ENCODE measurements at places on chromosomes 4 and X.

DNA sequence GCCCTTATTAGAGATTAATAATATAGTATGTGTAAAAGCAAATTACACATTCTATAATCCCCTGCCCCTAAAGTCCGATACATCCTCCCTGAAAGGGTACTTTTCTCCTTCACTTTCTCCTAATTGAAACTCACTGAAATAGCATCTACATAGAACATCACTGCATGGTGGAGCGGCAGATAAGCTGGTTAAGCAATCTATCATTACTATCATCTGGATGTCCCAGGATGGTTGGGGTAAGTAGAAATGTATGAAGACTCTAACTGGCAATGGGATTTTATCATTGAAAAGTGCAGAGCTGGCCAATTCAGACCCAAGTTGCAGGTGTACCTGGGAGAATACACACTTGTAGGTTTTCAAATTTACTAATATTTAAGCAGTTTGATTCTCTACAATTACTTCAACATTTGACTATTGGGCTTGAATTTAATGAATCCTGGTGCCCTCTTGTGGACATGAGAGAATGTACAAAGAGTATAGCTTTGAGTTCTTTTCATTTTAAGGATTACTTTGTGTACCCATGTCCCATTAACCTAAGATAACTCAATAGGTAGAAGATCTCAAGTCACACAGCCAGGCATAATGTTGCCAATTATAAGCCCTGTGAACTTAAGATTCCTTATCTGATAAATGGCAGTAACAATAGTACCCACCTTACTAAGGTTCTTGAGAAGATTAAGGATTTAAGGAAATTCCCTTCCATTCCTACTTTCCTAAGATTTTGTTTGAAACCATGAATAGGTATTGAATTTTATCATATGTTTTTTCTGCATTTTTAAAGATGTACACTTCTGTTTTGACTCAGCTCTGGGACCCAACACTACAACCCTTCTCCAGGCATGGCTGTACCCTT is 69.8 kb downstream of the SHROOM3 start:
- ATAC-seq: no peak

GRCh38 chr4:163087805-163088204 is 78.9 kb downstream of the NAF1 start:
- no peak for ATAC-seq

DNA sequence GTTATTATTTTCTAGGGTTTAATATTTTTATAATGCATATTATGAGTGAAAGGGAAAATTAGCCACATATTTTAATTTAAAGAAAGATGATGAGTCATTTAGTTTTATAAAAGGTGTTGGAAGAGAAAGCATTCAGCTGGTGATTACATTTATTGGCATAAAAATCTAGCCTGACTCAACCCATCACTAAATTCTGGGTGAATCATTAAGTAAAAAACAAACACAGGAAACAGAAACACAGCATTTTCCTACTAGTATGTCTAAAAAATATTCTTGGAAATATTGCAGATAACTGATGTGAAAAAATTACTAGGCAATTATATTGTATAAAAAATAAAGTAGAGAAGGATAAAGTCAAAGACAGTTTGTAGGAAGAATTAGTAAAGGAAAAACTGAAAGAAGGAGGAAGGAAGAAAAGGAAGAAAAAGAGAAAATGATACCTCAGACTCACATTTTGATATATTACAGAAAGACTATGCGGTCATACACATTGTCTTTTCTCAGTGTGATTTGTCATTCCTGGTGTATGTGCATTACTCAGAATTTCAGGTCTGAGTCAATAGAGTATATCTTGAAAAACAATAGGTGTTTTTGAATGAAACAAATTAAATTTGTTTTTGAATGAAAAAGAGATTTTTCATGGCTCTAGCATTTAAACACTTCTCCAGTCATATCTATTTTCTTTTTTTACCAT is 48.0 kb upstream of the SPOCK3 start:
- no peak for ATAC-seq

DNA sequence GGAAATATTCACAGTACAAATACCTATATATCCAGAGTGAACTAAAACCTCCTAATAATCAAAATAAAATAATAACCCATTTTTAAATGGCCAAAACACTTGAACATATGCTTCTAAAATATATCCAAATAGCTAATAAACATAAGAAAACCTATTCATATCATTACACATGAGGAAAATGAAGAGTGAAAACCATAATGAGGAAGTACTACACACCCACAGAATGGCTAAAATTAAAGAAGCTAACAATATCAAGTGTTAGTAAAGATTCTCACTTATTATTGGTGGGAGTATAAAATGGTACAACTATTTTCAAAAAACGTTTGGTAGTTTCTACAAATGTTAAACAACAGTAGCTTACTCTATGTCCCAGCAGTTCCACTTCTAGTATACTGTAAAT is 92.1 kb downstream of the KLHL13 start:
- no peak for ATAC-seq

DNA sequence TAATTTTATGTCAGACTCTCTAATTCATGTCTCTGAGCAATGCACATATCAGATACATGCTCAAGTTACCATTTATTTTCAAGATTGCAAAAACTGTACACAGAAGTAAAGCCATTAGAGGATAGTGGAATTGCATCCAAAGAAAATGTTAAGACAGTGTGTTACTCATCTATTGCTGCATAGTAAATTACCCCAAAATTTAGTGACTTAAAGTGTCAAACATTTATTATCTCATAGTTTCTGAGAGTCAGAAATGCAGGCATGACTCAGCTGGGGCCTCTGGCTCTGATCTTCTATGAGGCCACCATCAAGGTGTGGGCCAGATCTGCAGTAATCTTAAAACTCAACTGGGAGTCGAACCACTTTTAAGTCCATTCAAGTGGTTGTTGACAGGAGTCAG is 275.2 kb downstream of the QDPR start:
- ATAC-seq: no peak

GRCh38 chr4:96407225-96407624 is 567.3 kb downstream of the PDHA2 start:
- ATAC-seq: no peak

DNA sequence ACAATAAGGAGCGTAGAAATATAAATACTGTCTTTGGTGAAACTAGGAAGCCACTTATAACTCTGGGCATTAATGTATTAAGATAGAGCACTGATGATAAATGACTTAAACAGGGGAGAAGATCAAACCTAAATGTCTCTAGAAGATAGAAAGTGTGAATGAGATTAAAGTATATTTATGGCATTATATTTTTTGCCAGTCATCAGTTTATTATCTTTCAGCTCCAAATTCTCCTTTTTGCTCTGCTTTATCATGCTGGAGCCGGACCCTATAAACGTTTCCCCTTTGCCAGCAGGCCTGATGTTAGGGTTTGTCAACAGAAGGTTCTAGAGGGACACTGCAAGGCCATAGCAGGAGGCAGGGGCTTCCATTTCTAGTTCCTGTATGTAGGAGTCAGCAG is 76.4 kb downstream of the TBC1D19 start:
- no peak for ATAC-seq
